Stimulated activated naive CD8-positive, alpha-beta T cell treated with anti-CD3 and anti-CD28 coated beads, Interleukin-15, Interleukin-2, amounts not matched to agents 100 U/mL and 50 U/mL, for 24 hours (primary cell): ENCODE measurements at places on chromosomes 4 and X.
A peak's percentile ranks its signal among the peaks of the same experiment; 100 is the strongest.

DNA sequence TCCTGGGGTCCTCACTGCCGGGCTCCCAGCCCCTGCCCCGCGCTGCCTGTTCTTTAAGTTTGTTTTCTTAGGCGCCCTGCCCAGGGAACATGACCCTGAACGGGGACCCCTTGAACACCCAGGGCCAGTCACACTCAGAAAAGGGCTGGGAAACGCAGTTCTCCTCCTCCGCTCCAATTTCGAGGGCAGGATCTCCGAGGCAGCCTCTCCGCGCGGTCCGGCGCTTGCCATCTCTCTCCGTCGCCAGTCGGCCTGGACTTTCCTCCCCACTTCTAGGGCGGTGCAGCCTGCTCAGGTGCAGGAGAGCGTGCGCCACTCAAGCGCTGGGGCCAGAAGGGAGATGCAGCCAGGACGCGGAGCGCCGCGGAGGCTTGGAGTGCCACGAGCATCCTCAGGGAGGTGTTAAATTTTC lies 9.9 kb downstream of the PRDM8 start:
- no peak for DNase-seq

DNA sequence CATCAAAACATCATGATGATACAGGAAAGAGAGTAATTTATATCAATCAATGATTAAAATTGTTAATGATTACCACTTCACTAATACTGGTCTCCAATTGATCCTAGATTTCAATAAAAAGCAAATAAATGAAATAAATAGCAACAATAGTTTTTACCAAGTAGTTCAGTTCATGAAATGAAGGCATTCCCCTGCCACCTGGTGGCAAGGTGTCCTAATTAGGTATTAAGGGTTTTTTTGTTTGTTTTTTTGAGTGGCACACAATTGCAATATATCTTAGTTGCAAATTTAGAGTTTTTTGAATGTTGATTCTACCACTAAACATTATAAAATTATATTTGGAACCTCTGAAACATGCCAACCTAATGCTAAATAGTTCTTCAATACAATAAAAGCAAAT lies 157.4 kb upstream of the PDE5A start:
- DNase-seq = no peak

- DNase-seq = no peak
Measured at GRCh38 chrX:48909703-48910294, 1.6 kb downstream of the SLC35A2 start.

- DNase-seq = no peak
Measured at GRCh38 chr4:144801731-144802130, 155.8 kb downstream of the HHIP start.

- no peak for DNase-seq
Measured at GRCh38 chr4:123319639-123320038, 77.0 kb upstream of the SPRY1 start.

GRCh38 chrX:68708503-68709290 lies 61.2 kb downstream of the STARD8 start:
- no peak for DNase-seq

DNA sequence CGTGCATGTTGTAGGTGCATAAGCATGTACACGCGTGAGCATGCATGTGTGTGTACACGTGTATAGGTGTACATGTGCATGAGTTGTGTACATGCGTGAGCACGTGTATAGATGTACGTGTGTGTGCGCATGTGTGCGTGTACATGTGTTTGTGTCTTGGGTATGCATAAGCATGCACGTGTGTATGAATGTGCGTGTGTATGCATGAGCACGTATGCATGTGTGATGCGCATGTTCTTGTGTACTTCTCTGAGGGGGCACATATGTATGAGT lies 9.0 kb downstream of the NAT8L start:
- no peak for DNase-seq

- no peak for DNase-seq
Measured at GRCh38 chr4:100294356-100294755, 104.1 kb upstream of the DDIT4L start.

DNA sequence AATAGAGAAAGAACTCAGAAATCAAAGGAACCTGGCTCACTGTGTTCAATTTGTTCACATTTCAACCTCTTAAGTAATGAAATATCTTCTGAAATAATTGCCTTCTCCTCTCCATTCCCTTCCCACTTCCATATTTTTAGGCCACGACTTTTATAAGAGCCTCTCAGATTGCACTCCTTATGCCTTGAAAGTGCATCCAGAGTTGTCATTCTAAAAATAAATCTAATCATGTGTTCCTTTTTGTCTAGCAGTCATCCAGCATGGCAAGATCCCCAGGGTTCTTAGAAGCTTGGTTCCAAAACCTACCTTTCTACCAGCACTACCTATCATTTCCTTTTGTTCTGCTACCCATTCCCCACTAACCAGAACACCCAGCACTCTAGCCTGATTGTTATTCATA lies 42.4 kb upstream of the RPA4 start:
- no peak for DNase-seq

DNA sequence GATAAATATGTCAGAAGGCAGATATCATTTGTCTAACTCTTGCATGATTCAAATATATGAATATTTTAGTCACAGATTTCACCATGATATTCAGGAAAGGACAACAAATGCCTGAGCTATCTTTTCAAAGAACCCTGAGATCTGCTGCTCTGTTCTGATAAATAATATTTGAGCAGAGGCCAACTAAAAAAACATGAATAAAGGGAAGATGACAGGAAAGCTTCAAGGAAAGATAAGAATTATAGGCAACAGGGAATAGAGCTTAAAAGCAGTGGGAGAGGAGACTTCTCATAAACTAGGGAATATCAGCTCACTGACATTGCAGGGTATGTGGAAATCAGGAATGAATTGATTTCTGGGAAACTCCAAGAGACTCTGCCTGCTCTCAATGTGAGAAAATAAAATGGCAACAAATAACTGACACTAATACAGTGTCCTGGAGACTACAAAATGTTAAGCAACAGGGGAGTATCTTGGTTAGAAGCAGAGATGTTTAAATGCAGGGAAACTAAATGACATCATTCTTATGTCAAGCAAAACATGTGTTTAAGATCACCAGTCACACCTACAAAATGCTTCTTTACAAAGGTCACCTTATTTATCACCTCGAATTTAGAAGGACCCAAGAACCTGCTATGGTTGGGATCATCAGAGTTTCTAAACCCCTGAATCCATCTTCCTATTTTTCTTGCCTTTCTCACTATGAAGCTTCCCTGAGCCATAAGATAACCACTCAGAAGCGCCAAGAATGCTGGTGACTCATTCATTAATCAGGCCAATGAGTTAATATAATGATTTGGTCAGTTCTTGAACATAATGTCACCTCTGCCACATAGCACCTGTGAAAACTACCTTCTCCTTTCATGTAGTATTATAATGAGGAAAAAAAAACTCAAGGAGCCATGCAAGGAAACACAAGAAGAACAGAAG lies 78.1 kb downstream of the NDST3 start:
- no peak for DNase-seq

DNA sequence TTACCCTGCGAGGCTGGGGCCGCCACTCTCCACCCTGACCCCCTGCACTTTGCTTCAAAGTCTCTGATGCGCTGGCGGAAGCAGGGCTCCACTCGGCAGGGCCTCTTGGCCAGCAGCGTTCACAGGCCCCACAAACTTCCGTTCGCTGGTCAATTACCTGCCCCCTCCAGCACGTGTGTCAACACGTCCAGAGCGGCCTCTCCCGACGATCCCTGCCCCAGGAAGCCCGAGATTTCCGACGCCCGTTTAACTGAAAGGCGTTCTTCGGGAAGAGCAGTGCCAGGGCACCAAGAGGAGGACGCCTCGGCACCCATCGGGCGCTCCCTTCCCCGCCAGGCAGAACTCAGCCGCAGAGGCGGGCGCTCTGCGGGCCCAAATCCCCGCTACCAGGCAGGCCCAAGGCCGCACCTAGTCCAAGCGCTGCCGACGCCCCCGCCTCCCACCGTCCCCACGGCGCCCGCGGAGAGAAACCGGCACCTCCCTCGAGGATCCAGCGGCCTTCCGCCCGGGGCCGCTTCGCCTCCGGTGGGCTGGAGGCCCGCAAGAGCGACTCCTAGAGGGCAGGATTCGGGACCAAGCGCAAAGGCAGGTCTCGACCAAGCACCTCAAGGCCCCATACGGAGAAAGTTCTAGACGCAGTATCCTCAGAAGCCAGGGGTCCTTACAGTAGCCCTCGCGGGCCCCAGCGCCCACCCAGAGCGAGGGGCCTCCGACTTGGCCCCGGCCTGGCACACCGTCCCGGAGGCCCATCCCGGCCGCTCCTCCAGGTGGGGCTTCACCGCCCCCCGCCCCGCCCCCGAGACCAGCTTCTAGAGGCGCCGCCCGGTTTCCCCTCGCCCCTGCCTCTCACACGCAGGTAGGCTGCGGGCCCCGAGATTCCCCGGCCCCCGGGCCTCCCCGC lies 586 bp downstream of the BCAP31 start:
- peak; percentile 65 for DNase-seq

- no peak for DNase-seq
Measured at GRCh38 chrX:154083126-154083517, 14.4 kb downstream of the MECP2 start.

GRCh38 chr4:52852711-52853110 lies 9.4 kb upstream of the RASL11B start:
- DNase-seq = no peak

DNA sequence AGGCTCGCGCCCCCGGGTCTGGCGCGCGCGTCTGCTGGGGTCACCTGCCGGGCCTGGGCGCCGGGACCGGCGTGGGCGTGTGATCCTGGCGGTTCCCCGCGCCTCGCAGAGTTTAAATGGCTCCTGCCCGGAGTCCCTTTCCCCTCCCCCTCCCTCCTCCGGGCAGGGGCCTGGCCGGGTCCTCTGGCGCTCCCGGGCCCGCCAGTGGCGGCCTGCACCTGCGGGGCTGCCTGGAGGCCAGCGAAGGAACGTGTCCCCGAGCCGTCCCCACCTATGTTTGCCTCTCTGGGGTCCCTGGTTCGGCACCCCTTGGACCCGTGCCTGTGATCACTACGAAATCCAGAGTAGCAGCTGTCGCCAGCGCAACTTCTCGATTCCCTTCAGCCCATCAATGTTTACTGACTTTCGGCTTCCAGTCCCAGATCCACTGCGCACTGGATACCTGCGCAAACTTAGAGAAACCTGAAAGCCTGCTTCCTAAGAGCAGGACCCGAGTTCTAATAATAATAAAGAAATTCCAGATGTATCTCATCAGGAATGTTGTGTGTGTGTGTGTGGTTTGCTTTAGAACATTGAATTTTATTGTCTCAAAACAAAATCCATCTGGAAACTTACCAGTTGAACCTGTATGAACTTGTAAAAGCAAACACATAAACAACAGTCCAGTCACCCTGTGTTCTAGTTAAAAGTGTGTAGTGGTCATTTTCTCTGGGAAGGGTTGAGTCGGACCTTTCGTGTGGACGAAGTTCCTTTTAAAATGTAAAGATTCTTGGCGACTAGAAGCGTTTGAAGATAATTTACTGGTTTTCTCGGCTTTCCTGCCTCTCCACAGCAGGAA lies 788 bp downstream of the SHROOM2 start:
- DNase-seq = no peak

DNA sequence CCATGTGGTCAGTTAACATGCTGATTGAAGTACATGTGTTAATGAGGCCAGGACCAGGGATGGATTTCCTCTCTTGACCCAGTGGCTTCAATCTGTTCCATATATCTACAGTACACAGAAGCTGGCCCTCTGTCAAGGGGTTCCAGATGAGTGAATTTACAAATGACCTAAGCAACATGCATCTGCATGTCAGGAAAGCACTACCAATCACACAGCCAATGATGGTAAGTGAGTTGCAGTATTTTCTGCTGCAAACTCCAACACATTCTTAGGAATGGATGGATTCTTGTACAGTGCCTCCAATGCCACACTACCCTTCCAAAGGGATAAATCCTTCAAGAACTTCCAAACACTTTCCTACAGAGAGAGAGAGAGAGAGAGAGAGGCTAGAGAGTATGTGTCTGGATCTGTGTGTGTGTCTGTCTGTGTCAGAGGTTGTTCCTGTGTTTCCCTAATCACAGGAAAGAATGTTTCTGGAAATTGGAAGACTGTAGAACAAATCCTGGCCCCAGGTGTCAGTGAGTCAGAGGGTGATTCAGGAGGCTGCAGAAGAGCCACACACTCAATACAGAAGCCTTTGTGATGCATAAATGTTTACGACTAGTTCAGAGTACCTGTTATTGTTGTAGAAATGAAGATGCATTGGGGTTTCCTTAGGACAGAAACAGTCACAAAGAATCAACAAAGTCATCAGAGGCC lies 107.5 kb downstream of the GUCY2F start:
- DNase-seq = no peak

GRCh38 chr4:168647646-168648375 lies 151.0 kb downstream of the PALLD start:
- no peak for DNase-seq
